ENCODE measurements at places on chromosomes 2 and 18. TPM values are rescaled to one million over a fixed set of nuclear protein-coding genes. Genes with fewer than 3 reads are reported as not detected.

CMPK2 gene
- 4.5 TPM for total RNA-seq

SPDYA gene
- 1.7 TPM for total RNA-seq

POTEI gene
- 7.0 TPM for total RNA-seq

CDK5R2 gene
- total RNA-seq: 0.97 TPM

CAPN13 gene
- total RNA-seq: 0.14 TPM

MEIS1 gene
- 305 TPM for total RNA-seq

HTR2B gene
- 3.4 TPM for total RNA-seq

MOGAT1 gene
- not detected for total RNA-seq

STON1 gene
- total RNA-seq: 35.0 TPM

SOX11 gene
- total RNA-seq: 46.2 TPM

RBM44 gene
- 0.69 TPM for total RNA-seq

NETO1 gene
- not detected for total RNA-seq

LOXHD1 gene
- 0.14 TPM for total RNA-seq

MYO5B gene
- 15.6 TPM for total RNA-seq

MBOAT2 gene
- total RNA-seq: 54.2 TPM

UGT1A6 gene
- total RNA-seq: not detected

VWC2L gene
- not detected for total RNA-seq

GCFC2 gene
- 34.6 TPM for total RNA-seq

CYS1 gene
- 1.4 TPM for total RNA-seq

RNF152 gene
- total RNA-seq: 28.6 TPM

RTP5 gene
- not detected for total RNA-seq

SERPINB10 gene
- total RNA-seq: not detected

DSC2 gene
- 64.7 TPM for total RNA-seq

SLC11A1 gene
- 0.76 TPM for total RNA-seq

TNFAIP6 gene
- total RNA-seq: 1.2 TPM

GKN1 gene
- total RNA-seq: not detected

PAX8 gene
- 0.13 TPM for total RNA-seq

LIMS3 gene
- total RNA-seq: 3.1 TPM

ZEB2 gene
- 111 TPM for total RNA-seq

DLX1 gene
- total RNA-seq: 5.1 TPM

PARD6G gene
- total RNA-seq: 30.8 TPM

OSR1 gene
- 26.0 TPM for total RNA-seq

CAPN14 gene
- 0.47 TPM for total RNA-seq

GPAT2 gene
- total RNA-seq: not detected

ZNF892 gene
- 17.0 TPM for total RNA-seq

IL18R1 gene
- total RNA-seq: 0.71 TPM

TMEM182 gene
- 7.1 TPM for total RNA-seq

TMEM178A gene
- total RNA-seq: 11.9 TPM

TWSG1 gene
- 57.2 TPM for total RNA-seq

DSG1 gene
- 0.09 TPM for total RNA-seq

DSG4 gene
- 0.09 TPM for total RNA-seq

ABCG5 gene
- total RNA-seq: not detected

ACADL gene
- 13.2 TPM for total RNA-seq

PRR30 gene
- not detected for total RNA-seq

AGAP1 gene
- 44.0 TPM for total RNA-seq

ADD2 gene
- total RNA-seq: 1.3 TPM

TUBA3E gene
- total RNA-seq: not detected

RUFY4 gene
- not detected for total RNA-seq

ETAA1 gene
- 21.1 TPM for total RNA-seq

XRCC5 gene
- 291 TPM for total RNA-seq

IL36A gene
- not detected for total RNA-seq

BOLL gene
- not detected for total RNA-seq

DNAH6 gene
- total RNA-seq: 1.3 TPM

UGT1A9 gene
- total RNA-seq: not detected
